MM.1S (cell line): ENCODE measurements at places on chromosomes 6 and 20.
A peak's percentile ranks its signal among the peaks of the same experiment; 100 is the strongest.

- DNase-seq: peak; percentile 62
Observed at GRCh38 chr6:159174263-159174969, 5.2 kb downstream of the FNDC1 start.

DNA sequence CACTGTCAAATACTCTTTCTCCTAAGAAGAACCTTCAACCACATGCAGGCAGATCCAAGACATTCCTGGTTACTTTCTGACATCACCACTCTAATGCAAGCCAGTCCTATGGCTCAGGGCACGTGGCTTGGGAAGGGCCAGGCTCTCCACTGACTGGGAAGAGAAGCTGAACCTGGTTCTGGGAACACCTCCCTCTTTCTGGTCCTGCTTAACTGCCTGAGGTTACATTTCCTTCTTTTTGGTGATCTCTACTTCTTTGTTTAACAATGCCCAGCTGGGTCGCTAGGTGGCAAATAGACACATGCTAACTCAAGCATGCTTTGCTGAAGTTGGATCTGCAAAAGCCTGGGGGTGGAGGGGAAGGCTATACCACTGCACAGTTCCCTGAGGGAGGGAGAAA lies 249.8 kb downstream of the GMDS start:
- DNase-seq: no peak

DNA sequence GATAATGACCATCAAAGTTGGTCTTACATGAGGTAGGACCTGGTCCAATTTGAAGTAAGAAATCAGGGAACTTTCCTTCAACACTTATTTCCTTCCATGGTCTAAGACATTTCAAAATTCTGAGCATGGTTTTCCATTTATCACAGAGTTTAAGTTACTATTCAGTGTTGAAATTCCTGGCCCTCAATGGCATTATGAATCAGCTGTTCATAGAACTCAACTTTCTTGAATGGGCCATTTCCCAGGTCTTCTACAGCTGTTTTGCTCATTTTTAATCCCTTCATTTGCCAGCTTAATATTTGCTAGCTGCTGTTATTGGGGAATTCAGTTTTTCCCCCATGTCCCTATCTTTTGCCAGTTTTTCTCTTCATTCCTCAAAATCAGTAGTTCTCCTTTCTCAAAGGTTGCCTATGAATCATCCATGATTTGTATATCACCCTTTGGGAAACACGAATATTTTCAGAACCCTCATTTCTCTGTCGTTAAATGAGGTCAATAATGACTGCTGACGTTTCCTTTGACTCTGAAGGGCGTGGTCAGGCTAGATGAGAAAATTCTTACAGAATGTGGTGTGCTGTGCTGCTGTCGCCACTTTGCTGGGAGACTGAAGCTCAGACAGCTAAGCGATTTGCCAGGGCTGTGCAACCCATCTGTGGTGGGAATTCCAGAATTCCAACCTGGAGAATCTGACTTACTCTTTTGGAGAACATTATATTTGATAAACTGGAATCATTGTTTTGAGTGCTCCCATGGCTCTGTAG lies 216.5 kb upstream of the FLRT3 start:
- no peak for DNase-seq

DNA sequence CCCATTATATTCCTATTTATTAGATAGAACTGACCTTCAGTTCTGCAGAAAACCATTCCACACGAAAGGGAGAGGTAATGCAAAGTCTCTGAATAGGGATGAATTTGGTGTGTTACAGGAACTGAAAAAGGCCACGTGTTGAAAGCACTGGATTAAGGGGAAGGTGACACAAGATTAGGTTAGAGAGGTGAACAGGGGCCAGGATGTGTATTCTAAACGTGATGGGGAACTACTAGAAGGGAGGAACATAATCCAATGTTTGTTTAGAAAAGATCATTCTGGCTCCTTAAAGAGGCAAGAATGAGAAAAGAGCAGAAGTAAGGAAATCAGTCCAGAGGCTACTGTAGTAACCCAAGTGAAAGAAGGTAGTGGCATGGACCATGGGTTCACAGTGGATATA lies 6.3 kb upstream of the ZKSCAN8 start:
- no peak for DNase-seq

- no peak for DNase-seq
Observed at GRCh38 chr20:51382986-51383821, 159.3 kb downstream of the NFATC2 start.
